Endothelial cell (in vitro differentiated cells): ENCODE measurements at places on chromosomes 3 and 15.

DNA sequence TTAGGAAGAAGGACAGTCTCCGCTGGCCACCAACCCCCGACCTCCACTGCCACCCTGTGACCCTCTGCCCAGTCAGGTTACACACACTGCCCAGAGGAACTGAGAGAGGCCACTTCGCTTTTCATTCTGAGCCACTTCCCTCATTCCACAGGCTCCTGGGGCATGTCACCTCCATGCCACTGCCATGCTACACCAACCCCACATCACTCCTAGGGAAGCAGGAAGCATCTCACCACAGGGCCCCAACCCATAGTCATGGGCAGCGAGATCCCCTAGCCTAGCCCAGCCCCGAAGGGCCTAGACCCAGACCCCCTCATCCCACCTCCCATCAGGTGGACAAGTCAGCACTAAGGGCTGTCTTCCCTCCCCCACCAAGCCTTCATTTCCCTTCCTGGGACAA, 1.4 kb downstream of the PLCB2 start:
- peaks cover 10% of the 10 kb centered on the region for H3K27me3 ChIP-seq
- H3K4me3 ChIP-seq: no peak overlapping the region
- no peaks in the 10 kb centered on the region for H3K36me3 ChIP-seq
- no peak overlapping the region for H3K27ac ChIP-seq

- no peaks in the 10 kb centered on the region for H3K36me3 ChIP-seq
- peak overlapping the region; percentile 99 for H3K27ac ChIP-seq
- no peak overlapping the region for H3K4me3 ChIP-seq
- DNase-seq: no peak
Measured at GRCh38 chr15:90402223-90402622, 14.2 kb downstream of the IQGAP1 start.

- H3K27ac ChIP-seq: no peak overlapping the region
- no peak overlapping the region for H3K4me3 ChIP-seq
- DNase-seq: no peak
Measured at GRCh38 chr15:69574506-69574905, 121.9 kb downstream of the RPLP1 start.

GRCh38 chr15:64398575-64398974, 10.9 kb downstream of the TRIP4 start:
- no peaks in the 10 kb centered on the region for H3K27me3 ChIP-seq
- no peak overlapping the region for H3K27ac ChIP-seq
- no peak for DNase-seq
- no peak overlapping the region for H3K4me3 ChIP-seq
- no peaks in the 10 kb centered on the region for H3K4me1 ChIP-seq
